ENCODE measurements at places on chromosomes 12 and 14. TPM values are rescaled to one million over a fixed set of nuclear protein-coding genes. Genes with fewer than 3 reads are reported as not detected.

FIGNL2 gene
- total RNA-seq = not detected

AP4S1 gene
- 6.9 TPM for total RNA-seq

DHRS4 gene
- 36.6 TPM for total RNA-seq

PTCSC3 gene
- total RNA-seq = not detected

SERPINA3 gene
- total RNA-seq = 530 TPM

CD163 gene
- not detected for total RNA-seq

STRAP gene
- 140 TPM for total RNA-seq

CEP128 gene
- total RNA-seq = 3.6 TPM

MSRB3 gene
- 42.6 TPM for total RNA-seq

STAB2 gene
- not detected for total RNA-seq

ATXN3 gene
- total RNA-seq = 42.9 TPM

ATF7IP gene
- total RNA-seq = 13.7 TPM

RPGRIP1 gene
- total RNA-seq = not detected

NKX2-1 gene
- not detected for total RNA-seq

SLC17A8 gene
- total RNA-seq = not detected

All from cardiac atrium fibroblast (primary cell).